ENCODE measurements at places on chromosomes 5 and 9. TPM values are rescaled to one million over a fixed set of nuclear protein-coding genes. Genes with fewer than 3 reads are reported as not detected.
A peak's percentile ranks its signal among the peaks of the same experiment; 100 is the strongest.

GRCh38 chr5:22594491-22594890 is 258.7 kb downstream of the CDH12 start:
- no peaks in the 10 kb centered on the region for H3K4me1 ChIP-seq
- H3K27ac ChIP-seq: no peak overlapping the region
- no peak for DNase-seq
- H3K4me3 ChIP-seq: no peak overlapping the region

DNA sequence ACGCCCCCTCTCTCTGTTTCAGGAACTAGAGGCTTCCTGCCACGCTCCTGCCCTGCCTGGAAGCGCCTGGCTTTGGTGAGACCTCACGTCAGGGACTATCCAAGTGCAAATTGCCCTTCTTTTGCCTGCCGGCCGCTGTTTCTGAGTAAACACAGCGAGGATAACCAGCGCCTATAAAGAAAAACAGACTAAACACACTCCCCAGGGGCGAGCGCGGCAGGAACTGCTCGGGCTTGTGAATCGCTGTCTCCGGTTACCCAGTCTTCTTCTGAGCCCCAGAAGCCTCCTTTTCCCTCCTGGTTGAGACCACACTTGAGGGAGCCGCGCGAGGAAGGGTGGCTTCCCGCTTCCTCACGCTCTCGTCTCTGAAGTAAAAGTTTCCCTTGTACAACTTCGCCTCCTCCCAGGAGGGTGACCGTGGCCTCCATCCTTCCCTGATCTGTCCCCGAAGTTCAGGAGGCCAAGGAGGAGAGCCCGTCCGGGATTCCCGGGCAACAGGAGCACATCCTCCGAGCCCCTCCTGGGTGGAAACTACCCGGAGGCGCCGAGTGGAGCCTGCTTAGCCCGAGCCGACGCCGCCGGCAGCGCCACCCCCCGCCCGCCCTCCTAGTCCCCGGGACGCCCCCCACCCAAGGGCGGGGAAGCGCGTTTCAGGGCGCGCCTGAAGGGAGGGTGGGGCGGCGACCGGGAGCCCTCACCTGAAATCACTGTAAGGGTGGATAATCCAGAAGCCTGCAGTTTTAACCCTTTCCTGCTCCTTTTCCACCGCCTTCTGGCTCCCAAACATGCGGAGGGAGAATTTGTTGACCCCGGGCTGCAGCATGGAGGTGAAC is 993 bp downstream of the HCN1 start:
- H3K27me3 ChIP-seq: no peaks in the 10 kb centered on the region
- no peaks in the 10 kb centered on the region for H3K36me3 ChIP-seq
- no peak for DNase-seq
- H3K4me1 ChIP-seq: peaks cover 18% of the 10 kb centered on the region
- no peak overlapping the region for H3K27ac ChIP-seq

- H3K27me3 ChIP-seq: no peaks in the 10 kb centered on the region
- no peak for DNase-seq
- no peak overlapping the region for H3K27ac ChIP-seq
- no peaks in the 10 kb centered on the region for H3K36me3 ChIP-seq
- no peak overlapping the region for H3K4me3 ChIP-seq
Measured at GRCh38 chr5:142726188-142726731, 40.4 kb upstream of the FGF1 start.

DNA sequence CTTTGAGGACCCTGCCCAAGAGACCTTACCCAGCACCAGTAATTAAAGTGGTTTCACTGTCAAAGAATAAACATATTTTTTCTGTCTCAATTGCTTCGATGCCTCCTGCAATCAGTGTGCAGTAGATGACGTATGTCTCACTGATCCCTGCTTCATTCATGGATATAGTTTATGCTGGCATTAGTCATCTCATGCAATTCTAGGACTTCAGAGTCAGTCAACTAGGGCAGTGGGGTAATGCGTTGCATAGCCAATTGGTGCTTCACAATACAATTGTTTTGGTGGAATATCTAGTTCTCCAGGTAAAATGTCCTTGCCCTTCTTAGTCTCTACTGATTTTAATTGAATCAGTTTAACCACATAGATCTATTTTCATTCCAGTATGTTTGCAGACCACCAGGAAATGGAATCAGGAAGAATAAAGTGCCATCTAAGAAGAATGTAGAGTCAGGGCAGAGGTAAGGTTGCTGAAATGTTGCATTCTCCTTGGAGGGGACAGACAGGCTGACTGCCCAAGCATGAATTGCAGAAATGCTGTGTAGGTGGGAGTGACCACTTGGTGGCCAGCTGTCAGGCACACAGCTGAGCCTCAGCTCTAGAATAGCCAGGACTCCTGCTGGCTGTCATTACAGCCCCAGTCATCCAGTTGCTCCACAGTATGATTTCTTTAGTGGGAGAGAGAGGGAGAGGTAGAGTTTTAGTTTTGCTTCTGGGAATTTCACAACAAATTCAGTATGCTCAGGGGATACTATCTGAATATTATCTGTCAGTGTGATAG is 73.5 kb upstream of the MEGF10 start:
- no peak overlapping the region for H3K4me3 ChIP-seq
- H3K27me3 ChIP-seq: no peaks in the 10 kb centered on the region
- DNase-seq: no peak
- H3K4me1 ChIP-seq: no peaks in the 10 kb centered on the region

DNA sequence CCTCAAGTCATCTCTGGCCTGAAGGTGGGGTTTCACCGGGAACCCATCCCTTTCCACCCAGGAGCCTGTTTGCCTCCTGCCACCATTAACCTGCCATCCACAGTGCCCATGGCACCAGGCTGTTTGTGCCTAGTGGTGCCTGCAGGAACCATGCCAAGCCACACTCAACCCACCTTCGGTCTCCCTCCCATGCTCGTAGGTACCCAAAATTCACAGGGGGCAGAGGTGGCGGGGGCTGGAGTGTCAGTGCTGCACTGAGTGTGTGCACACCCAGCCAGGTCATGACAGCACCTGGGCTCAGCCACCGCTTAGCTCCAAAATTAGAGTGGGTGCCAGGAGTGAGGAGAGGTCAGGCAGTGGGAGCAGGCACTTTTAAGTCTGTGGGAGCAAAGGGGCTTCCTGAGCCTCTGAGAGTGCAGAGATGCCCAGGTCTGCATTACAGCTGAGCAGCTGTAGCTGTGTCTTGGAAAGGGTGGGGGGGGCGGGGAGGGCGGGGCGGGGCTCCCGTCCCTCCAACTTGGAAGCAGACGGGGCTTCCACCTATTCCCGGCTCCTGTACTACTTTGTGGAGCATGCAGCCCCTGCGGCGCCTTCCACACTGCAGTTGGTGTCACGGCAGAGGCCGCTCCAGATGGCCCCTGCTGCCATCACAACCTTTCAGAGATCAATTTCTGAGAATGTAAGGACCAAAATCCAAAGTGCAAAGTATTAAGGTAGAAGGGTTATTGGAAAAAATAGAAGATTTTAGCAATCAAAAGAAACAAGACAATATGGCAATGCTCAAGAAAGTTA is 2396.8 kb upstream of the C9orf72 start:
- H3K36me3 ChIP-seq: no peaks in the 10 kb centered on the region
- no peak overlapping the region for H3K4me3 ChIP-seq
- DNase-seq: no peak
- no peaks in the 10 kb centered on the region for H3K4me1 ChIP-seq

- H3K4me3 ChIP-seq: no peak overlapping the region
- H3K27me3 ChIP-seq: no peaks in the 10 kb centered on the region
- H3K27ac ChIP-seq: no peak overlapping the region
- H3K36me3 ChIP-seq: no peaks in the 10 kb centered on the region
- peak; percentile 19 for DNase-seq
Measured at GRCh38 chr5:147558826-147559225, 49.0 kb upstream of the DPYSL3 start.

GRCh38 chr5:139364466-139364865 is 18.6 kb downstream of the SLC23A1 start:
- H3K27me3 ChIP-seq: no peaks in the 10 kb centered on the region
- no peak overlapping the region for H3K4me3 ChIP-seq
- H3K4me1 ChIP-seq: no peaks in the 10 kb centered on the region
- peaks cover 10% of the 10 kb centered on the region for H3K36me3 ChIP-seq

- H3K36me3 ChIP-seq: no peaks in the 10 kb centered on the region
- H3K4me1 ChIP-seq: no peaks in the 10 kb centered on the region
- no peaks in the 10 kb centered on the region for H3K27me3 ChIP-seq
- H3K27ac ChIP-seq: no peak overlapping the region
- no peak overlapping the region for H3K4me3 ChIP-seq
Measured at GRCh38 chr9:126436545-126437267, 110.1 kb downstream of the MVB12B start.

DNA sequence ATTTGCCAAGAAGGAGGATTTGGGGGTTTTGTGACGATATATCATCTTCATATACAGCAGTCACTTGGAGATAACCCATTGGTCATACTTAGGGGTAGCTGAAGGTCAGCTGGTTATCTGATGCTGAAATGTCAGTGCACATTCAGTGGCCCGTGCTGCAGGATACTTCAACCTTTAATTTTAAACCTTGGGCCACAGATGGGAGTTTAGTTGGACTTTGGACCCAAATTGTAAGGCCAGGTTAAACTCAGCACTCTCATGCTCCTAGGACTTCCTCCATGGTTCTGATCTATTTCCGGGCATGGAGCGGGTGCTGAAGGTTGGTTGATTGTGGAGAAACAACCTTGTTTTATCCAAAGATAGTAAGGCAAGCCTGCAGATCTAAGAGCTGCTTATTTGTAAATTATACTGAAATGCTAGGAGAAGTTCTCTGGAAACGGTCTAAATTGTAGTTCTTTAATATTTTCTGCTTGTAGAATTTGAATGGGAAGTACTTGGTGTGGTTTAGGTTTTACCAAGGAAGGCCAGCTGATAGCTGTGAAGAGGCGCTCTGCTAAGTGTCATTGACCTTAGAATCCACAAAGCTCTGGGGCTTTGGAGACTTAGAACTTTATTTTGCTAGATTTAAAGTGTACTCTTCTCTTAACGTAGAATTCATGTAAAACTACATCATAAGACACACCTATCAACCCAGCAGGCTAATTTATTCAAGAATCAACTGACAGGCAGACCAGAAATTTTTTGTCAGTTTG is 38.6 kb downstream of the SLC44A1 start:
- H3K36me3 ChIP-seq: no peaks in the 10 kb centered on the region
- no peak overlapping the region for H3K27ac ChIP-seq
- no peaks in the 10 kb centered on the region for H3K27me3 ChIP-seq
- no peak for DNase-seq
- peaks cover 35% of the 10 kb centered on the region for H3K4me1 ChIP-seq
- no peak overlapping the region for H3K4me3 ChIP-seq

DNA sequence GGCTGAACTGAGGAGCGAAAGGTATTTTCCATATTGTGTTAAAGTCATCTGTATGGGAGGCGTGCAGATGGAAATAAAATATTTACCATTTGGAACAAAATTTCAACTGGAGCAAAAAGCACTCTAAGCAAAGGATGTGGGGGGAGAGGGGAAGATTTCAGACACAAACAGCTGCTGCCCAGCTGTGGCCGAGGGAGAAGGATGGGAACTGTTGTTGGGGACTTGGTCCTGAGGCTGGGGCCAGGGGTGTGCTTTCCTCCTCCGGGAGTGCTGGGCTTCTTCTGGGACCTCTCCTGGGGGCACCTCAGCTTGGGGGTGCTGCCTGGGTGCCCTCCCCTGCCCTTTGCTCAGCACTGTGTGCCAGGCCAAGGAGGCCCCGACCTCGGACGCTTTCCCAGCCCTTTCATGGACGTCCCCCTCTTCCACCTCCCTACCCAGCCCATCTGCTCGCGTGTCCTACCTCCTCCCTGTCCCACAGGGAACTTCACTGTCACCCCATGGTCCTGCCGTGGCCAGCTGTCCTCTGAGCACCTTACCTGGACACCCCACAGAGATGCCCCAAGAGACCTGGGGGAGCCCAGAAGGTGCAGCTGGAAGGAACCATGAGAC is 101.9 kb upstream of the COL5A1 start:
- H3K4me3 ChIP-seq: no peak overlapping the region
- H3K4me1 ChIP-seq: no peaks in the 10 kb centered on the region
- no peak for DNase-seq
- no peaks in the 10 kb centered on the region for H3K36me3 ChIP-seq
- no peak overlapping the region for H3K27ac ChIP-seq

DNA sequence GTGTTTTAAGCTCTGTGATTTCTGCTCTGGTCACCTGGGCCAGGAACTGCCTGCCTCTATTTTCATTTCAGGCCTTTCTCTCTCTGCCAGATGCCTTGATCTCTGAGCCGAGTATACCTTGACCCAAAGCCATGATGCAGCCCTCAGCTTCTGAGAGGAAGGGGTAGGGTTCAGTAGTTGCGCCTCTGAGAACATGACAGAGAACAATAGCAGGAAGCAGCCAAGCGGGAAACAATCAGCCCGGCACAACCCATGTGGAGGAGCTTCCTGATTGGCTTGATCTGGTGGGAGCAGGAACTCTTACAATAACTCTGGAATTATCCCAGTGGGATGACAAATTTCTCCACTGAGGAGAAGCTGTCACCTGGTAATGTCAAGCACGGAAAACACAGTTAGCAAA is 127.4 kb downstream of the PALM2AKAP2 start:
- DNase-seq: no peak
- no peak overlapping the region for H3K27ac ChIP-seq
- no peaks in the 10 kb centered on the region for H3K36me3 ChIP-seq
- no peaks in the 10 kb centered on the region for H3K27me3 ChIP-seq
- H3K4me1 ChIP-seq: no peaks in the 10 kb centered on the region

GRCh38 chr5:100667161-100667630 is 132.0 kb downstream of the FAM174A start:
- no peaks in the 10 kb centered on the region for H3K36me3 ChIP-seq
- DNase-seq: no peak
- no peak overlapping the region for H3K4me3 ChIP-seq
- H3K27ac ChIP-seq: no peak overlapping the region

GRCh38 chr5:34978681-34979080 is 49.3 kb downstream of the DNAJC21 start:
- no peaks in the 10 kb centered on the region for H3K36me3 ChIP-seq
- H3K27me3 ChIP-seq: no peaks in the 10 kb centered on the region
- no peak overlapping the region for H3K27ac ChIP-seq
- H3K4me1 ChIP-seq: no peaks in the 10 kb centered on the region

Gene OMD
- 4.9 TPM for total RNA-seq

Gene OTULINL
- total RNA-seq: 26.2 TPM

GRCh38 chr5:171574376-171574775 is 154.9 kb downstream of the FGF18 start:
- no peaks in the 10 kb centered on the region for H3K27me3 ChIP-seq
- no peak for DNase-seq
- H3K4me1 ChIP-seq: no peaks in the 10 kb centered on the region
- no peak overlapping the region for H3K4me3 ChIP-seq

All from body of pancreas (tissue), 4 donors.